Stomach (tissue), 19 donors: ENCODE measurements at places on chromosomes 7 and 10. TPM values are rescaled to one million over a fixed set of nuclear protein-coding genes. Genes with fewer than 3 reads are reported as not detected.

MGMT gene
- 9.0 TPM for total RNA-seq

DNA sequence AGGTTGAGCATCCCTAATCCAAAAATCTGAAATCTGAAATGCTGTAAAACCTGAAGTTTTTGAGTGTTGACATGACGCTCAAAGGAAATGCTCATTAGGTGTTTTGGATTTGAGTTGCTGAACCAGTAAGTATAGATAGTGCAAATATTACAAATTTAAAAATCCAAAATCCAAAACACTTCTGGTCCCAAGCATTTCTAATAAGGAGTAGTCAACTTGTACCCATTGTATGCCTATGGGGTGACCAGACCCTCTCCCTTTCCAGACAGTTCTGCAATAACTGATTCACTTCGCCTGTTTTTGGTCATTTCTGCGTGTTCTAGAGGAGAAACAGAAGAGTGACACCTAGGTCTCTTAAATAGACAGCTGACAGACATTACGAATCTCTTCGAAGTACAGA is 90.3 kb downstream of the MMRN2 start:
- H3K27ac ChIP-seq = no peak overlapping the region
- no peak overlapping the region for H3K4me3 ChIP-seq
- H3K36me3 ChIP-seq = no peaks in the 10 kb centered on the region
- H3K4me1 ChIP-seq = peaks cover 21% of the 10 kb centered on the region
- H3K27me3 ChIP-seq = no peaks in the 10 kb centered on the region

DNA sequence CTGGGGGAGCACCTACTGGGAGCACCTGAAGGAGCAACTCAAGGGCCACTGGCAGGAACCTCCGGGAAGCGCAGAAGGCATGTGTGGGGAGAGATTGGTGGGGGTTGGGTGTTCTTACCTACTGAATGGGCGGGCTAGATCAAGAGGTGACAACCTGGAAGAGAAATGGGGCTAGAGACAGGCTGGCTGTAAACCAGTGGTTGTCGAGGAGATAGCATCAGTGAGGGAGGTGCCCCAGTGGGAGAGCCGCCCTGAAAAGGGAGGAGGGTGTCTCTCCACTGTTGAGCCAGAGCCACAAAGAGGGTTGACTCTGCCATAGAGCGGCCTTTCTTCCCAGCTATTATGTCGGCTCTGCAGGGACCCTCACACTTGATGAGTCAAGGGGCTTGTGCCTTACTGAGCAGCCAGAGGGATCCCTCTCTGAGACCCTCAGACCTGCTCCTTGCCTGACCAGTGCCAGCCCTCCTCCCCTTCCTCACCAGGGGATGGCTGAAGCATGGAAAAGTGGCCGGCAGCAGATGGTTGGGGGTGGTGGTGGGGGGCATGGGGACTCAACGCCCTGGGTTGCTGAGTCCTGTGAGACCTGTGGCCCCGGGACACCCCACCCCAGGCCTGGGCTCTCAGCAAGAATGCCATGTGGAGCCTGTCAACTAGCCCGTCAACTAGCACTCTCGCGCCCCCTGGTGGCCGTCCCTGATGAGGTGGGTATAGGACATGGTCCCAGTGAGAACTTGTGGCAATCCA is 36.4 kb upstream of the PURB start:
- DNase-seq = peak; percentile 96
- H3K27ac ChIP-seq = no peak overlapping the region
- H3K4me3 ChIP-seq = no peak overlapping the region
- H3K4me1 ChIP-seq = no peaks in the 10 kb centered on the region

GRCh38 chr7:32694182-32694581 is 197.4 kb downstream of the KBTBD2 start:
- H3K4me3 ChIP-seq = no peak overlapping the region
- DNase-seq = no peak
- H3K27me3 ChIP-seq = no peaks in the 10 kb centered on the region
- no peaks in the 10 kb centered on the region for H3K4me1 ChIP-seq

- no peak for DNase-seq
- no peaks in the 10 kb centered on the region for H3K36me3 ChIP-seq
- H3K27me3 ChIP-seq = peaks cover 50% of the 10 kb centered on the region
- no peaks in the 10 kb centered on the region for H3K4me1 ChIP-seq
- no peak overlapping the region for H3K4me3 ChIP-seq
- H3K27ac ChIP-seq = no peak overlapping the region
Observed at GRCh38 chr10:133189256-133189655, 29.2 kb downstream of the KNDC1 start.

INMT gene
- 27.2 TPM for total RNA-seq

- no peak overlapping the region for H3K27ac ChIP-seq
- H3K4me3 ChIP-seq = no peak overlapping the region
- no peak for DNase-seq
- no peaks in the 10 kb centered on the region for H3K27me3 ChIP-seq
- no peaks in the 10 kb centered on the region for H3K4me1 ChIP-seq
Observed at GRCh38 chr7:132328047-132328620, 248.1 kb downstream of the PLXNA4 start.

GPRIN2 gene
- 3.5 TPM for total RNA-seq

- no peak overlapping the region for H3K27ac ChIP-seq
- peaks cover under 1% of the 10 kb centered on the region for H3K4me1 ChIP-seq
- DNase-seq = no peak
- H3K4me3 ChIP-seq = no peak overlapping the region
Observed at GRCh38 chr10:11516431-11516746, 95.1 kb downstream of the USP6NL start.

GRCh38 chr10:4217653-4218052 is 432.6 kb upstream of the KLF6 start:
- DNase-seq = no peak
- no peak overlapping the region for H3K4me3 ChIP-seq
- H3K27ac ChIP-seq = no peak overlapping the region
- H3K4me1 ChIP-seq = no peaks in the 10 kb centered on the region
- H3K36me3 ChIP-seq = no peaks in the 10 kb centered on the region

GRCh38 chr10:45058580-45058979 is 57.9 kb downstream of the ZNF22 start:
- DNase-seq = no peak
- no peaks in the 10 kb centered on the region for H3K4me1 ChIP-seq
- no peaks in the 10 kb centered on the region for H3K27me3 ChIP-seq
- no peak overlapping the region for H3K4me3 ChIP-seq
- no peaks in the 10 kb centered on the region for H3K36me3 ChIP-seq

- no peaks in the 10 kb centered on the region for H3K27me3 ChIP-seq
- no peak overlapping the region for H3K27ac ChIP-seq
- no peaks in the 10 kb centered on the region for H3K36me3 ChIP-seq
- no peak overlapping the region for H3K4me3 ChIP-seq
Observed at GRCh38 chr7:136144182-136144581, 167.0 kb upstream of the MTPN start.

DNA sequence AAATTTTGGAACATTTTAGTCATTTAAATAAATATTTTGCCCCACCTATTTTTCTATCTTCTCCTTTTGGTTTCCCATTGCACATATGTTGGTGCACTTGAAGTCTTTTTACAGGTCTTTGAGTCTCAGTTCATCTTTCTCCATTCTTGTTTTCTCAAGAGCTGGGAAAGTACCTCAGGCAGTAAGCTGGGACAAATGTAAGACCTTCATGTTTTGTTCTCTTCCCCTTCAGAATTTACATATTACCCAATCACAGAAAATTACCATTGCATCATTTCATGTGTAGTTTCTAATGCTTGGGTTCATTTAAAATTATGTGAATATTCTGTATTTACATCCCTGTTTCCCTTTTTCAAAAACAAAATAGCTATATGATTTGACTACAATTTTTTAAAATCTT is 1150.0 kb upstream of the POT1 start:
- H3K36me3 ChIP-seq = no peaks in the 10 kb centered on the region
- H3K4me1 ChIP-seq = no peaks in the 10 kb centered on the region
- H3K27ac ChIP-seq = no peak overlapping the region
- no peaks in the 10 kb centered on the region for H3K27me3 ChIP-seq
- no peak overlapping the region for H3K4me3 ChIP-seq

DNA sequence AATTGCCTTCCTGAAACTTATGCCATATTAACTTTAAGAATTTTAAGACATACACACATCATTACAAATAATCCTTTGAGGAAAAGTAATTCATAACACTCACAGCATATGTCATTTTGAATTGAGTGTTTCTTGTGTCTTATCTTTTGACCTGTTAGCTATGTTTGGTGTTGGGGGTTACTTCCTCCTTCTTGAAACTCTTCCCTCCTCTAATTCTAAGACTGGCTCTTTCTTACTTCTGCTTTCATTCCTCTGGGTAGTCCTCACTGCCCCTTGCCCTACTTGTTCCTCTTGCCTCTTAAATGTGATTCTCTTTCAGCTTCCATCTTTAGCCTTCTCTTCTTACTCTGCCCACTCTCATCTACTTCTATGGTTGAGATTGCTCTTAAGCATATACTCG is 28.3 kb upstream of the PIP4K2A start:
- no peak overlapping the region for H3K4me3 ChIP-seq
- H3K36me3 ChIP-seq = no peaks in the 10 kb centered on the region
- no peak for DNase-seq
- H3K27me3 ChIP-seq = no peaks in the 10 kb centered on the region

PRKAR1B gene
- 28.1 TPM for total RNA-seq

STEAP1B gene
- not detected for total RNA-seq

GRCh38 chr10:33938001-33938400 is 603.5 kb upstream of the NRP1 start:
- no peak for DNase-seq
- no peak overlapping the region for H3K27ac ChIP-seq
- no peaks in the 10 kb centered on the region for H3K4me1 ChIP-seq
- H3K36me3 ChIP-seq = no peaks in the 10 kb centered on the region
- no peaks in the 10 kb centered on the region for H3K27me3 ChIP-seq

GRCh38 chr10:102620591-102621442 is 23.5 kb upstream of the TRIM8 start:
- no peak overlapping the region for H3K4me3 ChIP-seq
- H3K4me1 ChIP-seq = peaks cover 69% of the 10 kb centered on the region
- no peaks in the 10 kb centered on the region for H3K27me3 ChIP-seq
- DNase-seq = peak; percentile 43
- peaks cover 37% of the 10 kb centered on the region for H3K36me3 ChIP-seq

- H3K4me3 ChIP-seq = no peak overlapping the region
- H3K4me1 ChIP-seq = no peaks in the 10 kb centered on the region
Observed at GRCh38 chr10:59741048-59741447, 12.2 kb downstream of the MRLN start.

GRCh38 chr10:132058793-132059759 is 6.7 kb upstream of the JAKMIP3 start:
- no peak overlapping the region for H3K4me3 ChIP-seq
- H3K27me3 ChIP-seq = no peaks in the 10 kb centered on the region
- H3K27ac ChIP-seq = no peak overlapping the region

CYP2C19 gene
- total RNA-seq = 33.8 TPM

DNA sequence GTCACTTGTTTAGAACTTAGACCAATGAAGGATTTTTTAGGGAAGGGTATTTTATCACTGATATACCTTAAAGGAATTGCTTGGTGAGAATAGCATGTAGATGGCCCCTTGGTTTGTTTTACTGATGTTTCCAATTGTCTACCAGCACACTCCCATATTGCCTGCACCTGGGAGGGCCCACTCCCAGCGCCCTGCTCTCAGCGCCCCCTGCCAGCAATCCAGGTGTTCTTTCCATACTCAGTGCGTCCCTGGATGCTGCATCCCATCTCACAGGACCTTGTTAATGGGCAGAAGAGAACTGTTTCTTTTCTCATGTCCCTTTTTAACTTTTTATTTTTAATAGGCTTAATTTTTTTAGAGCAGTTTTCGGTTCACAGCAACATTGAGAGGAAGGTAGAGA is 24.1 kb upstream of the SFRP5 start:
- peaks cover 42% of the 10 kb centered on the region for H3K27me3 ChIP-seq
- DNase-seq = no peak
- H3K27ac ChIP-seq = no peak overlapping the region
- H3K4me1 ChIP-seq = peaks cover 6% of the 10 kb centered on the region

GRCh38 chr7:44712012-44712411 is 36.6 kb upstream of the ZMIZ2 start:
- H3K27ac ChIP-seq = no peak overlapping the region
- H3K4me3 ChIP-seq = no peak overlapping the region
- DNase-seq = no peak

- no peaks in the 10 kb centered on the region for H3K36me3 ChIP-seq
- no peak overlapping the region for H3K4me3 ChIP-seq
- no peaks in the 10 kb centered on the region for H3K27me3 ChIP-seq
- DNase-seq = no peak
- H3K4me1 ChIP-seq = no peaks in the 10 kb centered on the region
Observed at GRCh38 chr10:27805180-27805579, 59.6 kb upstream of the MKX start.

GPR15LG gene
- not detected for total RNA-seq

ENKUR gene
- total RNA-seq = not detected
